ENCODE measurements at places on chromosomes 11 and 22.

GRCh38 chr11:127994736-127995135, 592.6 kb downstream of the ETS1 start:
- no peak for DNase-seq

- no peak for DNase-seq
Measured at GRCh38 chr11:64076758-64077157, 41.0 kb downstream of the FLRT1 start.

GRCh38 chr11:44177905-44178304, 82.4 kb downstream of the EXT2 start:
- no peak for DNase-seq

DNA sequence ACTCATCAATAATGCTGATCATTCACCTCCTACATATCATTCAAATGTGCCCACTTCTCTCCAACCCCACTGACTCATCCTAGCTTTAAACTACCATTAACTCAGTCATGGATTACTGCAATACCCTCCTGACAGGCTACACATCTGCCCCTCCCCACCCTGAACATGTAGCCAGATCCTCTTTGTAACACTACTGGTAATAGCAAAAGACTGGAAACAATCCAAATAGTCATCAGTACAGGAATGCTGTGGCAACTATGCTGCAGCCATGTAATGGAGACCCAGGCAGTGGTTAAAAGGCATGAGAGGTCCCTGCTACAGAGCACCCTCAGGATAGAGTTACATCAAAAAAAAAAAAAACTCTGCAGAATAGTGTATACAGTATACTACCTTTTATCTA, 16.6 kb downstream of the SLC43A3 start:
- no peak for DNase-seq

DNA sequence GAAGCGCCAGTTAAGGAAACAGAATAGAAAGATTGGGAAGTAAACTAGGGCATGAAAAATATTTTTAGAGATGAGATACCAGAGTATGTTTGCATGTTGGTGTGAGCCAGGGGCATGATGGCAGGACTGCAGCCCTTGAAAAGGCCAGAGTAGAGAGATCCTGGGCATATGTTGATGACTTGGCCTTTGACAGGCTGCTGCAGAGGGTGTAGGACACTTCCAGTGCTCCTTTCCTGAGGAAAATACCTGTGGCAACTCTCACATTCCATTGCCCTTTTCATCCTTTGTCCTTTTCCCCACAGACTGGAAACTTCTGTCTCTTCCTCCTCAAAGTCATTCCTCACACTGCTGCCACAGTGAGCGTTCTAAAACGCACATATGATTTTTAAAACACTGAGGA, 150.7 kb upstream of the CCDC90B start:
- no peak for DNase-seq

DNA sequence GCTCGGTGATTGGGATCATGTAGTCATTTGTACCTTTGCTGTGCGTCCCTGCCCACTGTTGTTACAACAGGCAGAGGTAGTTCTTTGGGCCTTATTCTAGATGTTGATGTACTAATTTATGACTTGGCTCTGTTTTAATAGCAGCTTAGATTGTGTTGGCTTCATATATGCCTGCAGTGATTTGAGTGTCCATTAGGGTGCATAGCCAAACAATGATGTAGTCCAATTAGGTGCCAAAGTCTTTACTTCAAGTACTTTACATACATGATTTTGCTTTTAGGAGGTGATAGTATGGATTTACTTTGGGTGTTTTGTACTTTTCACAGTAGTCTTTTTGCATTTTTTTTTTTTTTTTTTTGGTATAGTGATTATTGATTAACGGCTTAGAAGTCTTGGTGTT, 46.4 kb downstream of the PPP6R3 start:
- no peak for DNase-seq

DNA sequence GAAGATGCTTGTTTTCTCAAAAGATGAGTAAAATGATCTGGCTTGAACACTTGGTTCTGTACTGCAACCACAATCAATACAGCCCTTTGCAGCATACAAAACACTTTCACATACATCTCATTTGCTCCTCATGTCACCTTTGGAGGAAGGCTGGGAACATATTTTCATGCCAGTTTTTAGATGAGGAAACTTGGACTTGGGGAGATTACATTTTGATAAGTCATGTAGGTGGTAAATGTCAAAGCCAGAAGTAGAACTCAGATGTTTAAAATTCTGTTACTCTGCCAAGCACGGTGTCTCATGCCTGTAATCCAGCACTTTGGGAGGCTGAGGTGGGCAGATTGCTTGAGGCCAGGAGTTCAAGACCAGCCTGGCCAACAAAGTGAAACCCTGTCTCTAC, 121.8 kb downstream of the MICAL2 start:
- no peak for DNase-seq

DNA sequence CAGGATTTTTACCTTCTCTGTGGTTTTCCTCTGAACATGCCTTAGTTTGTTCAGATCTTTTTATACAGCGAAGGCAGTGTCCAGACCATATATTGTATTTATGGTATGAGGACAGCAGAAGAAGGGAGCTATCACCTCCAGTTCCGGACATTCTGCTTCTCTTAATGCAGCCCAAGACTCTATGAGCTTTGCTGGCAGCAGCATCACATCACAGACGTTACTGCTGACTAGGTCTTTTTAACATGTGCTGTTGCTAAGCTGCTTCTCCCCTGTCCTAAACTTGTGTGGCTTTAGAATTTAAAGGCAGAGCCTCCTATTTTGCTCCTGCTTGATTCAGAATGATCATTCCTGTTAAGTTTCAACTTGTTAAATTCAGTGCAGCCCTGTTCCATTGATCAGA, 13.4 kb downstream of the MICAL2 start:
- DNase-seq = no peak

DNA sequence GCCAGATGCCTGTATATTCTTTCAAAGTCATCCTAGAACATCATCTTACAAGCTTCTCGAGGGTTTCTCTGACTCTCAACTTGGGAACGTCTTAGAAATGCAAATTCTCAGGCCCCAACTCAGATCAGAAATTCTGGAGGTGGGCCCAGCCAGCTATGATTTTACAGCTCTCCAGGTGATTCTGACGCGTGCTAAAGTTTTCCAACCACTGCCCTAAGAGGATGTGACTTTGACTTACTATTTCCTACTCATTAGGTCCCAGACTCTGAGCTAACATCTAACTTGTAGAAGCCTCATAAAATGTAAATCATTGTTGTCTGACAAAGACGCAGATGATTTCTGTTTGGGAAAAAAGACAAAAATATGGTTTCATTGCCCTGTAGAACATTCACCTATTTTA, 61.1 kb downstream of the IRAG1 start:
- no peak for DNase-seq

- DNase-seq = no peak
Measured at GRCh38 chr11:86275493-86276370, 26.3 kb upstream of the HIKESHI start.

GRCh38 chr11:121237686-121238658, 54.6 kb upstream of the SC5D start:
- DNase-seq = no peak

GRCh38 chr11:77467233-77467632, 6.7 kb downstream of the PAK1 start:
- DNase-seq = no peak

DNA sequence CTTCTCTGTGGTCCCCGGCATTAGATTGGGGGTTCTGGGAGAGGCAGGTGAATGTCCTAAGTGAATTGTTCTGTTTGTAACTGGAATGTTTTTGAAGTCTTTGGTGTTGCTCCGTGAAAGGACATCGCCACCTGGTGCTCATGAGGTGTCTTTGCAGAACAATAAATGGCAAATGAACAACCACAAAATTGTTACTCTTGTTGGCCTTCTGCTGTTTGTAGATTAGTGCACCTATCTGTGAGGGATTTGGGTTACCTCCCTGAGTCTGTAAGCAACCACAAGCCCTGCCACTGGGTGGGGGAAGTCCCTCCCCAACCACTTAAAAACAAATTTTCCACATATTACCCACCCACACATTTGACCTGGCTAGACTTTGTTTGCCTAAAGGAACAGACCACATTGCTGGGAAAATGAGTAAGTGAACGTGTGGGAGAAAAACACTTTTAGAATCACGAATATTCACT, 4.7 kb downstream of the MPEG1 start:
- peak; percentile 21 for DNase-seq

DNA sequence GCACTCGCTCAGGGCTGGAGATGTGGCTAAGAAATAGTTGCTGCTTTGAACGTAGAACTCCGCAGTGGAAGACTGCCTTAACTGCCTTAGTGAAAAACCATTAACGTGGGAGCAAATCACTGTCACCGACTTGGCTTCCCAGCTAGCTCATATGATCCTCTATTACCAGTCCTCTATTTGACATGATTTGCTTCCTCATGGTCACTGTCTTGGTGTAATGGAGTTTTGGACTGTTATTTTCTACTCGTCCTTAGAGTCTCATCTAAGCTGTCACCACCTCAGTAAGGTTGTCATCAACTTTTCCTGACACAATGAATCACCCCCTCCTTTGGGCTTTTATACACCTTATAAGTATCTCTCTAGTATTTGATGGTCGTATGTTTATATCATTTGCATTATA, 167.1 kb upstream of the NARS2 start:
- no peak for DNase-seq

- DNase-seq = no peak
Measured at GRCh38 chr11:118201966-118202365, 22.8 kb downstream of the JAML start.

DNA sequence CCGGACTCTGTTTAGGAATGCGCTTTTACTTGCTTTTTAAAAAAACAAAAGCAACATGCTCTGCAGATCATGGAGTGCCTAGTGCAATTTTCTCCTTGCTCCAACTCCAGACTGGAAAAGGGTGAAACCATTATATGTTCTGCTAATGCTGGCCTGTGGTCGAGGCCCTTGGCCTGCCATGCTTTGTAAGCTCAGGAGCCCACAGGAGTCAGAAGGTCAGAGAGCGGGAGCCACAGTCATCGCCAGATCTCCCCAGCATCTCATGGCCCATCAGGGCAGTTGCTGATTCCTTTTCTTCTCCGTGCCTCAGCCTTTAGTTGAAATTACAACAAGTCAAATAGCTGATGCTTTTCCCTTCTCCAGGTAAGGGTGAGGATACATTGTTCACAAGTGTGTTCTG, 80.3 kb downstream of the DDIAS start:
- DNase-seq = no peak

GRCh38 chr11:45655012-45655283, 10.5 kb downstream of the CHST1 start:
- no peak for DNase-seq

DNA sequence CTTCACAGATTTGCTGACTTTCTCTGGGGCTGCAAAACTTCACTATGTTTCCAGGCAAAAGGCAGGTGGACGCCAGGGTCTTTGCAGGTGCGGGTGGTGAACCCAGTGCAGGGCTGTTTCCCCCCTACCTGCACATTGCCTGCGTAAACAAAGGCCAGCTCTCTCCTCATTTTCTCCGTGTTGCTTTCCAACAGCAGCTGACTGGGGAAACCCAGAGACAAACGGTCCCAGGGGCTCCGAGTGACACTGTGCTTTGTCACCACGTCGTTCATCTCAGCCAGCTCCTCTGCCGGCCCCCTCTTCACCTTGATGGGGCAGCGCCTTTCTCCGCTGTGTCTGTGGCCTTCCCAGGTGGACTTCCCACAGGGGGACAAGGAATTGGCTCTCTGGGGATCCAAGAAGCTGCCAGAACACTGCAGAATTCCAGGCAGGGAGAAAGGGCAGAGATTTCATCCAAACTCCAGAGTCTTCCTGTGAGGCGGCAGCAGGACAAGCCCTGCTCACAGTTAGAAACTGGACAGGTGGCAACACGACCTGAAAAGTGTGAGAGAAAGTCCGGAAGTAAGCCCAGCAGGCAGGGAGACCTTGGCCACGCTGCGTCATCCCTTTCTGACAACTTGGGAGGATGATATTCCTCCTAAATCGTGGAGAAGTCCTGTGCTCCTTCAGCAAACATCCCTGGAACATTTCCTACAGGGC, 1493.7 kb downstream of the TBC1D22A start:
- no peak for DNase-seq

- no peak for DNase-seq
Measured at GRCh38 chr11:93209466-93209865, 11.7 kb upstream of the SLC36A4 start.

DNA sequence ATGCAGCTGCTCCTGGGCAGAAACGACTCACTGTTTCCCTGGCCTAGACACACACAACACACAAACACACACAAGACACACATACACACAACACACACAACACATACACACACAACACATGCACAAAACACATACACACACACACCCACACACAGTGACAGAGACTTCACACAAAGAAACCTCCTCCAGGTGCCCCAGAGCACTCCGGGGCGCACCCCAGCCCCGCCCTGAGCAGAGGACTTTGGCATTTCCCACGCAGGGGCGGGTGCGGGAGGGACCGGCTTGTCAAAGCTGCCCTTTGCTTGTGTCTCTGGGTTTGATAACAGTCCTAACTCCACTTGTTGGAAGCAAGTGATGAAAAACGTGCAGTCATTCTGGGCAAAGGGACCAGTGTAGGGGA, 6.5 kb downstream of the APOBEC3A start:
- DNase-seq = no peak

GRCh38 chr11:17724020-17724908, 4.9 kb downstream of the MYOD1 start:
- no peak for DNase-seq

DNA sequence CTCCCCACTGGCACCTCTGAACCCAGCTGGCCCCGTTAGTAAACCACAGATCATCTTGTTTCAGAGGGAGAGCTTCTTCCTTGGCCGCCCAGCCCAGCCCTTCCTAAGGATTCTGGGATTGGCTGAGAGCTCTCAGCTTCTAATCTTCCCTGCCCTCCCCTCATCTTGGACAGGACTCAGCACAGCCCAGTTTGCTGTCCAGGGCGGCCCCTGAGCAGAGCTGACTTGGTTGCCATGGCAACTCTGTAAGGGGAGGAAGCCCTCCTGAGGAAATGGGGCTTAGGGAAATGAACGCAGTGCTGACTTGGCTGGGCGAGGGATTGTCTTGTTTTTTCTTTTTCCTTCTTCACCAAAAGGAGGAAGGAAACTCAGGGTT, 4.6 kb downstream of the APOL4 start:
- DNase-seq = no peak

DNA sequence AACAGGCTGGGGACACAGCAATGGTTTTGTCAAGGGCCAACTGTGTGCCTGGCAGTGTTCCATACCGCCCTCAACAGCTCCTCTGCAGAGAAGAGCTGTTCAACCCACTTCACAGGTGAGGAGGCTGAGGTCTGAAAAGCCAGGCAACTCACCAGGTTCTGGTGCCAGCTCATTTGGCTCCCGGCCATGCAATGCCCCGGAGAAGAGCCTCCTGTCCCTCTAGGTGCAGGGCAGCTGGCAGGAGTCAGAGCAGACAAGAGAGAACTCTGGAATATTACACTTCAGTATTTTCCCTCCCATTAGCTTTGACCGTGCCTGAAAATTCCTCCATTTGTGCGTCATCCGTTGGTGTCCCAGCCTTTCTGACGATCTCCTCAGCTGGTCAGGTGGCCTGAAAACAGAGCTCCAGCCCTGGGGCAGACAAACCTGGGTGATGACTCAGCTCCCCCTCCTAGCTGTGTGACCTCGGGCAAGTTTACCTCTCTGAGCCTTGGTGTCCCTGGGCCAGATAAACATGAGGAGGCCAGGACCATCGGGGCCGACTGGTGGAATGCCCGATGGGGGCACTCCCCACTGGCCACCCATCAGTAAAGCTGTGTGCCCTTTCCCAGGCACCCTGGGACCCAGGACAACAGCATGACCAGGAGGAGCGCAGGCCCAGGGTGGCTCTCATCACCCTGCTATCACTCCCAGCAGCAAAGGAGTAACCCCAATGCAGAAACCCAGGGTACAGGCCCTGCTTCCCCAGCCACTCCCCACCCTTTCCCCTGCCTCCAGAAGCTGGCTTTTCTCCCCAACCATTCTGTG, 9.6 kb upstream of the C1QTNF6 start:
- DNase-seq = peak; percentile 47
